ENCODE measurements at places on chromosomes 16 and 17.

- no peak for DNase-seq
Observed at GRCh38 chr17:74757502-74757901, 9.1 kb downstream of the NHERF1 start.

DNA sequence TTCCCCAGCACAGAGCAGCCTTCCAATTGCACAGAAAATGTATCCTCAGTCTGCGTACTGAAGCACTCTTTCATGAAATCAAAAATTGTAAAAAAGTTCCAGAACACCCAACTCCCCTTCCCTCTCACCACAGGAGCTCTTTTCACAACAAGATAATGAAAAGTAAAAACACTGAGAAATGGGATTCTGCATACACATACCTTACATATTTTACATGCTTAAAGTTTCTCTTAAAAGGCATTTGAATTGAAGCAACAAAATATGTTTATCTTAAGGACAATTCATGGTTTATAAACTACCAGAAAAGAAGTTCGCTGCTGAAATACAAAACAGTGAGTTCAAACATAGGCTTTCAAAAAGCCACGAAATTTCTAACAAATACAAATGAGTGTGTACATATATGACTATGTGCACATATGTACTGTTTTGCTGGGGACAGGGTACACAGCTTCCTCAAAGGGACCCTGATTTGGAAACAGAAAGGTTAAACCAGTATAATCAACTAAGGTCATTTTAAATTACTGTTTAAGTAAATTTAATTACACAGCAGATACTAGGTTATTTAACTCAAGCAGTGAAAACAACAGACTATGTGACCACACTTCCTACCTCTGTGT lies 33.8 kb downstream of the COG1 start:
- no peak for DNase-seq

DNA sequence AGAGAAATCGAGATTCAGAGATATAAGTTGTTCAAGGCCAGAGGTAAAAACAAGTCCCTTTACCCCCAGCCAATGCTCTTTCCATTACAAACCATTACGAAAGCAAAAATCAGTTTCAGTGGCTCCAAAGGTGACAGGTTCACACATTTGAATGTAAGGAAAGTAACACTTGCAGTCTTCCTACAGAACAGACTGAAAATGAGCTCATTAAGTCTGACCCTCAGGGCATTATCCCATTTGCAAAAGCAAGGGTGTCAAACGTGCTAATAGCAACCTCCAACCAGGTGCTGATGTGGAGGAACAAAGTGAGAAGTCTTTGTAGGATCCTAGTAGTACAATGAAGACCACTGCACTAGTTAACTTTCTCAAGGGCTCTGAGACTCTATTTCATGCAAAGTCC lies 65.2 kb downstream of the XPO6 start:
- no peak for DNase-seq

GRCh38 chr16:66576296-66576695 lies 3.0 kb upstream of the CMTM2 start:
- DNase-seq: no peak

- no peak for DNase-seq
Observed at GRCh38 chr17:48162946-48163506, 55.5 kb downstream of the SNX11 start.

- DNase-seq: no peak
Observed at GRCh38 chr17:8947201-8947600, 18.3 kb downstream of the PIK3R5 start.

DNA sequence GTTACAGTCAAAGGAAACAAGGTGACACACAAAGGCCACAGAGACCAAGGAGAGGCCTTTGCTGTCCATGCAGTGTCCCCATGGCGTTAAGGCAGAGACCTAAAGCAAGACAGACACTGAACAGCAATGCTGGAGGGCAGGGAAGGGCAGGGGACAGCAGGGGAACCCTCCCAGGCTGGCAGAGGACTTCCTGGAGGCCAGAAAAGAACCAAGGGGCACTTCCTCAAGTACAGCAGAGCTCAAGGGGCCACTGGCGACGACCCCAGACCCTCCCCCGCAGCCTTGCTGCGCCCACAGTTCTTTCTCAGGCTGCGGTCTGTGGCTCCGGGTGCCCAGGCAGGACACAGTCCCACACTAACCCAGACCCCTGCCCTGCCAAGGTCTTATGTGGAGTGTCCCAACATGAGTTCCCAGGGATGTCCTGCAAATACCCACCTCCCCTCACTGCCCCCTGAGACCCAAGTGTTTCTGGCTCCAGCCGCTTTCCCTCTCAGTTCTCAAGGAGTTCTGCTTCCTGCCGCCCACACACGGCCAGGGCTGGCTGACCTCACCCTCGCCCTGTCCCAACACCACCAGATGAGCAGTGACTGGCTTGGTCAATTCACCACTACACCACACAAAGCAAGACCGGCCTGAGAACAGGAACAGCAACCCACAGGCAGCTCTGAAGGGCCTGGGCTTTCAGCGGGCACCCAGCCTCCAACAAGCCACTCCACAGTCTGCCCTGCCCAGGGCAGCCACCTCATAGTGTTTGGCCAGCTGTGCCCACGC lies 4.2 kb downstream of the CLCN7 start:
- no peak for DNase-seq

GRCh38 chr17:32483451-32484019 lies 3.3 kb upstream of the CDK5R1 start:
- no peak for DNase-seq

DNA sequence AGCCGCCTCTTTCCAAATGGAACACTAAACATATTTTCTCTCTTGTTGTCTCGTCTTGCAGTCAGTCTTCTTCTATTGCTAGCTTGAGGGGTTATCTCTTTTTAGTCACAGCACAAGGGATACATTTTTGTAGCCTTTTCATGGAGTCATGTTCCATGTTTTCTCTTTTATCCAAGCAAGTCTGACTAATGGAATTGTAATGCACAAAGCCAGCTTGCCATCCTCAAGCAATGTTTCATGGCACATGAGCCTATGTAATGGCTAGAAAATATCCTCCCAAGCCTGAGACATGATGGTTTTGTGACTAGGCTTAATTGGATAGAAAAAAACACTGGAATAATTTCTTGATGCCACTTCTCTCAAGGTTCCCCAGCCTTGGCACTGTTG lies 414.6 kb upstream of the GOT2 start:
- no peak for DNase-seq
